Fibroblast of villous mesenchyme (primary cell): ENCODE measurements at places on chromosomes 4 and X.
A peak's percentile ranks its signal among the peaks of the same experiment; 100 is the strongest.

GRCh38 chrX:13059637-13060499 lies 15.4 kb upstream of the FAM9C start:
- peak; percentile 88 for DNase-seq

GRCh38 chr4:53235547-53235946 lies 130.3 kb downstream of the SCFD2 start:
- no peak for DNase-seq

GRCh38 chr4:91031761-91032160 lies 904.6 kb downstream of the CCSER1 start:
- no peak for DNase-seq

DNA sequence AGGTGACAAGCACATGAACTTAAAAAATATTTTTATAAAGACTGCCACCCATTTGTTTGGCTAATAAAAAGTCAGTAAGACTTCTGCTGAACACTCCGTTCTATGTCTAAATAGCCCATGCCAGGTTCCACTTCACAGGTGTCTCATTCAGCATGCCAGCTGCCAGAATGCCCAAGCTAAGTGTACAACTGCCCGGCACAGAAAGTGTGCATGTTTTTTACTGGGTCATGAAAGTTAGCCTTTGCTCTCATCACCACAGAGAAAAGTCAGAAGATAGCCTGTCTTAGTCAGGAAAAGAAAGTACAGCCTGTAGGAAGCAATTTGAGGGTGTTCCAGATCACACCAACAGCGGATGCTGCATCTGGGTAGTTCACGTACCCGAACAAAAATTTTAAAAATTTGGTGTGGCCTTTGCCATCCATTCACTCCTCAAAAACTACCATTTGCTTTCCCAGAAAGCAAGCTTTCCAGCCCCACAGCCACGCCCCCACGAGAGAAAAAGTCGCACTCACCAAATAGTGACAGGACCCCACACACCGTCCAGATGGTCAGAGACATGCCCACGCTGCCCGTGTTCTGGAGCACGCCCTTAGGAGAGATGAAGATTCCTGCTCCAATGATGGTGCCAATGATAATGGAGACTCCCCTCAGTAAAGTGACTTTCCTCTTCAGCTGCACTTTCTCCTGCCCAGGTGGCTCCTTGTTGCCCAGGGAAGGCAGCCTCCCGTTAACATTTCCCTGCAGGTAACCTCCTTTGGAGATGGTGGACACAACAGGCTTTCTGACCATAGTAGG lies 671 bp downstream of the SLC7A11 start:
- DNase-seq = peak; percentile 49

DNA sequence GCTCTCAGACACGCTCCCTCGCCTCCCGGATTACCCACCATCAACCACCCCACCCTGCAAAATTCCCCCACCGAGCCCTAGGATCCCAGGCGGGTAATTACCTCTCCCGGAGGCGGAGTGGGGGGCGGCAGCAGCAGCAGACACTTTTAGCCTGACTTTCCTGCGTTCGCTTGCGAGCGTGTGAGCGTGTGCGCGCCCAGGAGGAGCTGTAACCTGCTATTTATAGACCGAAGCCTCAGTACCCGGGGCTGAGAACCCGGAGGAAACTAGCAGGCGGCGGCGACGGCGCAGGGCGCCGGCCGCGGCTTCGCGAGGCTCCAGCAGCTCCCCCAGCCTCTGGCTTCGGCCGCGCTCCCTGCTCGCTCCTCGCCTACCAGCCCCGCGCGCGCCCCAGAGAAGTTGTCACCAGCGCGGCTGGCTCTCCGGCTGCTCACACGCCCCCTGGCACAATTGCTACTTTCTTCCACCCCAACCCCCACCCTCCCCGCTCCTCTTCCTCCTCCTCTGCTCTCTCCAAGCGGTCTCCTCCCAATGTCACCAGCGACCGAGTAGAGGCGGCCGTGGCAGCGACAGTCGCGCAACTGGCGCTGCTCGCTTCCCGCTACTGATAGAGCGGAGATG lies at the start of gene INPP4B:
Gene INPP4B, minus strand, starts transcription at position 194 of the 621 bp plus-strand sequence.
- DNase-seq = peak; percentile 48

DNA sequence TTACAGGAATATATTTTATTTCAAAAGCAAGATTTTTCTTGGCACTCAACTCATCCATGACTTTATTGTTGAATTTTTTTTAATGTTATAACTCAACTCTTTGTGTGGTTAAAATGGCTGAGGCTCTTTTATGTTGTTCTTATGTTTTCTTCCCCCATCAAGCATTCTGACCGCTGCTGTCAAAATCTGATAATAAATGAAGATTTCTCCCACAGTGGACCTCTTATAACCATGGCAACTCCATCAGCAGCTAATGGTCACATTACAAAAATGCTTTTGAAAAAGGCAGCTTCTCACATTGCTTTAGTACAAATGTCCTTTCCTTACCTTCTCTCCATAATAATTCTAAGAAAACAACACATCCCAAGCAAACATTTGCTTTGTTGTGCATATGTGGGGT lies 96.0 kb upstream of the ATOH1 start:
- no peak for DNase-seq

GRCh38 chrX:122943918-122944317 lies 240.2 kb upstream of the GRIA3 start:
- peak; percentile 8 for DNase-seq

GRCh38 chrX:8607326-8607725 lies 124.6 kb downstream of the ANOS1 start:
- DNase-seq = peak; percentile 55

GRCh38 chrX:77694491-77694890 lies 91.5 kb downstream of the ATRX start:
- DNase-seq = no peak

- peak; percentile 10 for DNase-seq
Measured at GRCh38 chr4:133759428-133759827, 442.2 kb downstream of the PABPC4L start.

DNA sequence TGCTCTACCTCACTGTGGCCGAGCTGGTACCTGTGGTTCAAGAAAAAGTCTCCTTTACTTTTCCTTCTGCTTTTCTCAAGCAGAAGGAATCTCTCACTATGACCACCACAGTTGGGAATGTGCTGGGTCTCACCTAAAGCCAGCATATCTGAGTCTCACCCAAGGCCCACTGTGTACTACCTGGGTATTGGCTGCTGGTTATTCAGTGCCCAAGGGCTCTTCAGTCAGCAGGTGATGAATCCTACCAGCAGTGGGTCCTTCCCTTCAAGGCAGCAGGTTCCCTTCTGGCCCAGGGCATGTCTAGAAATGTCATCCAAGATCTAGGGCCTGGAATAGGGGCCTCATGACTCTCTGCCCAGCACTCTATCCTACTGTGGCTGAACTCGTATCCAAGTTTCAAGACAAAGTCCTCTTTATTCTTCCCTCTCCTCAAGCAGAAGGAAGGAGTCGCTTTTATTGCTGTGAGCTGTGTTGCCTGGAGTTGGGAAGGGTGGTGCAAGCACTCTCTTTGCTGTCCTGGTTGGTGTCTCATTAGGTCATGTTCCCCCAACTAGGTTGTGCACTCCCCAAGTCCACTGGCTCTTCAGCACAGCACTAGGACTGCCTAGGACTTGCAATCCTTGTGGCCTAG lies 6.1 kb downstream of the CXCL10 start:
- no peak for DNase-seq

DNA sequence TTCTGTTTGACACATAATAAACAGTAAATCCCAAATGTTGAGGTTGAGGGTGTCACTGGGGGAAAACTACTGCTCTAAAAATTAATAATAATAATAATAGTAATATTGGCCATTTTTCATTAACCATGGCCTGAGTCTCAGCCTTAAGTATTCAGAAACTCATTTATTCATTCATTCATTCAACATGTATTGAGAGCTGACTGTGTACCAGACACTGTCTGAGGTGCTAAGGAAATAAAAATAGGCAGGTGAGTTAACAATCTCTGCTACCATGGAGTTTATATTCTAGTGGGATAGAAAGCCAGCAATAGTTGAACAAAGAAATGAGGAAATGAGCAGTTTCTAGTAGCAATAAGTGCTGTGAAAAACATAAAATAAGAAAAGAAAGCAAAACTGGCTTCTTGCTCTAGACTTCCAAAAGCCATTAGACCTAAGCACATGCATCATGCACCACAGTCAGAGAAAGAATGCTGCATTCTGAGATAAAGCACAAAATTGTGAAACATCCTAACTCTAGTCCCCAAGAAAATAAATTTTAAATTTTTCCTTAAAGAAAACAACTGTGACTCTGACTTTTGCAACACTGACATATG lies 278.7 kb downstream of the RCHY1 start:
- peak; percentile 54 for DNase-seq
